MM.1S (cell line): ENCODE measurements at places on chromosomes 13 and 19.
A peak's percentile ranks its signal among the peaks of the same experiment; 100 is the strongest.

- no peak for DNase-seq
Measured at GRCh38 chr19:38875656-38876395, 2.2 kb downstream of the RINL start.

- DNase-seq, result no peak
Measured at GRCh38 chr13:45185286-45185685, 15.6 kb downstream of the KCTD4 start.

DNA sequence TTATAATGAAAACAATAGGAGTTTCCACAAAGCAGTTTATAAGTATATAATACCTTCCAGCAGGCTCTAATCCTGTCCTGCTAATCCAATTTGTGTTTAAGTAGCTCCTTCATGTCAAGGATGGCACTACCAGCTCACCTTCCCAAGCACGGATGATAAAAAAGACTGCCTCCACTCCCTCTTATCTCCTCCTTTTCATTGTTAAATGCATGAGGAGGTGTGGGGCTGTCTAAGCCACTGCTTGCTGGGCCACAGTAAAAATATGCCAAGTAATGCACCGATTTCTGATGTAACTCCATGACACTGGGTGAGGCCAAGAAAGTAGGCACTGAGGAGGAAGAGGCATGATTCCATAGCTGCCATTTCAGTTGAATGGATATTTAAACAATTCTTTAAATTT lies 193.1 kb downstream of the ZIC5 start:
- no peak for DNase-seq

DNA sequence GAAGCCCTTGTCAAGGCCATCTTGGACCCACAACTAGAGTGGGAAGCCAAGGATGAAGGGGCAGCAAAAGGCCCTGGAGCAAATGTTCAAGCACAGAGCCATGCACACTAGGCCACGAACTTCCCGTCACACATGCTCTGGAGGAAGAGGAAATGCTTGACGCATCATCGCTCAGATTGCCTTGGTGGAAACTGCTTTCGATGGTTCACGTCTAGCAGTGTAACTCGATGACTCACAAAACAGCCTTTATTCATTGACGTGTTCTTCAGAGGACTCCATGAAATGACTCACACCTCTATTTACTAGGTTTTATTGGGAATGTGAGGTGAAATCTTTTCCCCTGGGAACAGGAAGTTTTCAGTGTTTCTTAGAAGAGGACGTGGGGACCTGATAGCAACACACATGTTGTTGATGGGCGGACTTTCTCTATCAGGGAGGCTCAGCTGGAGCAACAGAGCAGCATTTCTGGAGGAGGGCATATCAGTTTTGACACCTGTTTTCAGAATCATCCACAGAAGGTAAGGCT lies 79.8 kb upstream of the FLT1 start:
- no peak for DNase-seq

DNA sequence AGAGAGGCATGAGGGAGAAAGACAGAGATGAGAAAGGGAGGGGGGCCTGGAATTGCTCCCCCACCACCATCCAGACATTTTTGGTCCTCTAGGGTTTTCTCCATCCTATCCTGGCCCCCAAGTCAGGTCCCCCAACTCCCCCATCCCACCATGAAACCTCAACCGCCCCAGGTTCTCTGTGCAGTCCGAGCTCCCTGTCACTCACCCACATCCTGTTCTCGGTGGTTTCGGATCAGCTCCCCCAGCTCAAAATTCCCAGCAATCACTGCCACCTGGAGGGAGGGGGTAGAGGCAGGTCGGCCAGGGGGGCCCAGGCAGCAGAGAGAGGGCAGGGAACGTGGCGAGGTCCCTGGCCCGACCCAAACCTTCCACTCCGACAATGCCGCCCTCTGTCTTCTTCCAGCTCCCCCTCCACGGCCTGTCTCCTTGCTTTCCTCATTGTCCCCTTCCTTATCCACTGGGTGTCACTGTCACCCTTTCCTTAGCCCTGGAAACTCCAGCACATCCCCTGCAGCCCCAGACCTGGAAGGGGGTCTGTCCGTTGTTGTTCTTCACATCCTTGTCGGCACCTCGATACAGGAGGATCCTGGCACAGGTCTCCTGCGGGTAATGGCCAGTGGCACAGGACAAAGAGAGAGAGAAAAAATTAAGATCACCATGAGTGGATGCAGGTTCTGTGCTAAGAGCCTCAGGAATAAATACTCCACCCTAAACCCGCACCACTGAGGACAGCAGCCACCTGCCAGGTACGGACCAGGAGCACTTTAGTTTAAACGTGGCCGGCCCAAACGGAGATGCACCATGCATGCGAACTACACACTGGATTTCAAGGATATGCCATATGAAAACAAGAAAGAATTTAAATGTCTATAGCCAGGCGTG lies 15.4 kb downstream of the SHANK1 start:
- DNase-seq, result no peak

DNA sequence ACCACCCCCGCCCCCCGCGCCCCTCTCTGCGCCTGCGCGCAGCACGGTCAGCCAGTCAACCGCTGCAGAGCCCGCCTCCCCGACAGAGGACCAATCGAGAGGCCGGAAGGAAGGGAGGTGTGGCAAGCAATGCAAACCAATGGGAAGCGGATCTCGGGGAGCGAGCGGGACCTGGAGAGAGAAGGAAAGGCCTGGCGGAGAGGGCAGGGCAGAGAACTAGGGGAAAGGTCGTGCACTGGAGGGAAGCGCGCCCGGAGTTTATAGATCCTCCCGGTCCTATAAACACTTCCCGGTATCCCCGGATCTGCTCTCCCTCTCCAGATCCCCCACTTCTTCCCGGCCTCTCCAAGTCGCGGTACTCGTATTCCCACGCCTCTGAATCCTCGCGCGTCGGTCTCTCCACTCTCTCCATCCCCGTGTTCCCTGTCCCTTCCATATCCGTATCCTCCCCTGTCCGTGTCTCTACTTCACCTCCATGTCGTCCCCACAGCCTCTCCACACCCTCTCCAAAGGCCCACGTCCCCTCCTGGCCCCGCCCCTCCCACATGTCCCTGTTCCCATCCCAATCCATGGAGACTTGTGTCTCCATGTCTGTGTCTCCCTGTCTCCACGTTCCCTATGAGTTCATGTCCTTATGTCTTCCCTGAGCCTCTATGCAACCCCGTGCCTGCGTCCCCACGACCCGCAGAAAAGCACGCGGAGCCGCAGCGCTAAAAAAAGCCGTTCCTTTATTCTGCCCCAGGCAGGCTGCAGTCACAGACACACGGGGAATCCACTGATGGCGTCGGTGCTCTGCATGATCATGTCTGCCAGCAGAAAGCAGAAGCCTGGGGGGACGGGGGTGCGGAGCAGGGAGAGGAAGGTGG lies 434 bp upstream of the ETFB start:
- no peak for DNase-seq

DNA sequence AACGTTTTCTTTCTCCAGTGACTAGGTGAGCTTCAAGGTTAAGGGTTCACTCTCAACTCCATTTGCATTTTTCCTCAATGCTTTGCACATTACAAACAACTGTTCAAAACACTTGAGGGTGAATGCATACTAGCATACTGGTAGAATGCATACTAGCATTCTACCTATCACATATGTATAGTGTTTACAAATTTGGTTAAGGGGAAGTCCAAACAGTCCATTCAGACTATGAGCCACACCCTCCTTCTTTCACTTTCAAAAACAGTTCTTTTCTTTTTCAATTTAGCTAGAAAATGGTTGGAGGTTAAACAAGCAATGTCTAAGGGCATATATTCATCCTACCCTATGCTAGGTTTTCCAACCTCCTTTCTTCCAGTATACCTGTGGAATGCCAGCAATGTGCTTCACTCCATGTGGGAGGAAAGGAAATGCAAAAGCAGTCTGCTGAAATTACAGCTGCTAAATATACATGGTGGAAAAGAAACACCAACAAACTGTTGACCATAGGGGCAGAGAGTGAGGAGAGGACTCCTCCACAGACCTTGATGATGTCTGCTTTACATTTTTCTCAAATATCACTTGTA lies 102.6 kb downstream of the DOCK9 start:
- DNase-seq, result peak; percentile 51

- no peak for DNase-seq
Measured at GRCh38 chr13:107421028-107421427, 794.3 kb downstream of the LIG4 start.

GRCh38 chr19:5406816-5407215 lies 48.4 kb upstream of the ZNRF4 start:
- no peak for DNase-seq

DNA sequence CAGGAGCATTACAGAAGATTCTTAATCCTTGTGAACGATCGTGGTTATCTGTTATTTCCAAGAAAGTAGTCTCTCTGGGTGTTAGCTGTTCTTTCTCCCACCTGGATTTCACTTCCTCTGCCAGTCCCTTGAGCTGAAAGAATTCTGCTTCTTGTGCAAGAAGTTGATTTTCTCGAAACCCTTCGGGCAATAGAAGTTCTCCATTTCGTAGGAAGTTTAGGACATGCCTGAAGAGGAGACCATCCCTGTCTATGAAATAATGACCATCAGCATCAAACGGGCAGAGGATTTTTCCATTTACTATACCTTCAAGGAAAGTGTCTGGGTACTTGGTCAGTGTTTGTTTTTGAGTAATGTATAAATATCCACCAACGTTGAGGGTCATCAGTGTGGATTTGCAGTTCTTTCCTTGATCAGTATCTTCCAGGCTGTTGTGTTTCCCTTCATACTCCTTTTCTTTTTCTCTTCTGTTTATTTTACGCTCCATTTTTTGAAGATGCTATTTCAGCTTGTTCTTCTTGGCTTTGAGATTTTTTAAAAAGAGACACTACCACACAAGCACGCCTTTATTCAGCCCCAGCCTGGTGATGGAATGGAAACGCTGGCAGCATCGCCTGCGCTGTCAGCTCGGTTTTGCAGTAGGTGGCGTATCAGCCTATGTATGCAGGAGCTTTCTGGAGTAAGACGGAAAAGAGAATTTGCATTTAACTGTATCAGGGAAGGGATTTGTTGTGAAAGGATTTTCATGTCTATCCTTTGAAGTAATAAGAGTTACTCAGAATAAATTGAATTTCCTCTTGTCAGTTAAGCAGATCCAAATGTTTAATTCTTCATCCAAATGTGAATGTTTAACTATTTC lies 6.5 kb downstream of the KCTD4 start:
- DNase-seq, result no peak

DNA sequence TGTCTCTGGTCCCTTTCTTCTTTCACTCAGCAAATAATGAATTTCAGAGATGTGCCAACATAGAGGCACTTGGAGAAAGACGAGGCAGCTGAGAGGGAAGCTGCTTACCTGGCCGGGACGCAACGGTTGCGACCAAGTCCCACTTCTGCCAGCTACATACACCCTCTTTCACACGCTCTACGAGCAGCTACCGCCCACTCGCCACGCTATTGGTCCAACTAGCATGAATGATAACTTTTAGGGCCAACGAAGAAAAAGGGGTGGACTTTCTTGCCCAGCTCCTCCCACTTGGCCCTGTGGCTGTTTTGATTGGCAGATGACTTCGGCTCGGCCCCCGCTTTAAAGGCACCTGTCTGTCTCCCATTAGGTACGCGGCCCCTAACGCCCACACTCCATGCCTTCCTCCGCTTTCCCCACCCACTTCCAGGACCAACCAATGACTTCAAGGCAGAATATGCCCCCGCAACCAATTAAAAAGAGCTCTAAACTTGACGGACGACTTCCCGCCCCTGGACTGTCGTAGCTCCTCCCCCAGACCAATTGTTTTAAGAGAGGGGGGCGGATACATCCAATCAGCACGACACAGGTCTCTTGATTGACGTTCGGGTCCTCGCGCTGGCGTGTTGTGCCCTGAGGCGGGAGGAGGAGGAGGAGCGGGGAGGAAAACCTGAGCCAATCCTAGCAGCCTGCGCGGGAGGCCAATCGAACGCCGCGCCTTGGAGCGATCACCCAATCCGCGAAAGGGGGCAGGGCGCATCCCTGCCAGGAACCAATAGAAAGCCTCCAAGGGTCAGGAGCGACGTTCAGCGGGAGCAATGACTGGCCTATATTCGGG lies 481 bp upstream of the CNOT3 start:
- peak; percentile 100 for DNase-seq

DNA sequence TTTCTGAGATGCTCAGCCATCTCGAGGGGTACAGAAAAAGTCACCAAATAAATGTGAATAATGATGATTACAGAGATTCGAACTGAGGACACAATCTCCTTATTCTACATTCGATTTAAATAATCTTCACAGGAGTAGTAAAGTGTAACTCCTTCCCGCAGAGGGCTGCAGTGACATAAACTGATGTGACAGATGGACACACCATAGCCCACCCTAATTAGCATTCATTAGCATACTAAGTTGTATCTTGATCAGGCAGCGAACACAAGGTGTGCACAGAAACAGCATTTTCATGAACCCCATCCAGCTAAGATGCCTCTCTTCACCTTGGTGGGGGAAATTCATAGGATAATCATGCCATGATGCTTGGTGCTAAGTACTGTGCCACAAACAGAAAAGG lies 83.0 kb downstream of the TNFSF11 start:
- DNase-seq, result no peak

- DNase-seq, result no peak
Measured at GRCh38 chr19:39335168-39335548, 685 bp downstream of the GMFG start.

GRCh38 chr13:110937511-110938285 lies 22.8 kb upstream of the ANKRD10 start:
- DNase-seq, result no peak

GRCh38 chr13:113403255-113404104 lies 39.5 kb upstream of the GRTP1 start:
- no peak for DNase-seq

GRCh38 chr19:23587546-23587945 lies 99.5 kb downstream of the ZNF675 start:
- DNase-seq, result no peak

DNA sequence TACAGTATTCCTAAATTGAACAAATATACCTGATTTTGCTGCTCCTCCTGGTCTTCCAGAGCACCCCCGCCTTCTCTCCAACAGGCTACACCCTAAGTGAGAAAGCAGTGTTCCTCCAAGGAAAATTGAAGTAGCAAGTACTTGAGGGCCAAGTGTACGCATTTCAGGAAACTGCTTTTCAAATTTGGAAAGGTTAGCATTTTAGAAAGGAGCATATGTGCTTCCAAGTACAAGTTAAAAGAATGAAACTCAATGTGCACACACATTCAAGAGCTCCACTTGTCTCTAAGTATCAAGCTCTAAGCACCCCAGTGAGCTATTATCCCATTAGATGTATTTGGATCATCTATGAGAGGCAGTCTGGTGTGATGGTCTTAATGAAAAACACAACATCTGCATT lies 25.8 kb downstream of the LHFPL6 start:
- DNase-seq, result no peak

DNA sequence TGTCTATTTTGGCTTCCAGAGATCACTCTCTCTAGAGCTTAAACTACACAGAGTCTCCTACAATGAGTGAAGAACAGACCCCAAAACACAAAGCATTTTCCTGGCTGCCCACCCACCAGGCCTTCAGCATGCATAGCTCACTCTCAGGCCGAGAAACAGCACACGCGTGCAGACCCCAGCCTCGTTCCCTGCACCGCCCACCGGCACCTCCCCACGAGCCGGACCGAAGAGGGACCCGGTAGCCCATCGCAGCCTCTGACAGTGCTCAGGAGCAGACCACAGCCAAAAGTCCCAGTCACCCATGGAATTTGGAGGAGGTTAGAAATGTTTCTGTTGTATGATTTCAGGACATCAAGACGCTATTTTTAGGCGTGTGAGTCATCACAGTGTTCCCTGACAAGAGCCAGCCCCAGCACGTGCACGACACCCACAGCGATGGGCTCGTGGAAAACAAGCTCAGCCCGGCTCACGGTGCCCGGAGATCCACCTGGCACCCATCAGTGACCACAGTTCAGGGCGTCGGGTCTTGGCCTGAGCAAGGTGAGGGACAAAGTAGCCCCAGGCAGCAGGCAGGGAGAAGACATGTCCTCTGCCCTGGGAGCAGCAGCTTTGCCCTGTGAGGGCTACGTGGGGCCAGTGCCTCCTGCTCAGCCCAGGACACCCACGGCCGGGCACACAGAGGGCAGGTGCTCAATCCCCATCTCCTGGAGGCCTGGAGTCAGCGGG lies 50.1 kb upstream of the SPACA7 start:
- no peak for DNase-seq
